ENCODE measurements at places on chromosomes 7 and 10.

DNA sequence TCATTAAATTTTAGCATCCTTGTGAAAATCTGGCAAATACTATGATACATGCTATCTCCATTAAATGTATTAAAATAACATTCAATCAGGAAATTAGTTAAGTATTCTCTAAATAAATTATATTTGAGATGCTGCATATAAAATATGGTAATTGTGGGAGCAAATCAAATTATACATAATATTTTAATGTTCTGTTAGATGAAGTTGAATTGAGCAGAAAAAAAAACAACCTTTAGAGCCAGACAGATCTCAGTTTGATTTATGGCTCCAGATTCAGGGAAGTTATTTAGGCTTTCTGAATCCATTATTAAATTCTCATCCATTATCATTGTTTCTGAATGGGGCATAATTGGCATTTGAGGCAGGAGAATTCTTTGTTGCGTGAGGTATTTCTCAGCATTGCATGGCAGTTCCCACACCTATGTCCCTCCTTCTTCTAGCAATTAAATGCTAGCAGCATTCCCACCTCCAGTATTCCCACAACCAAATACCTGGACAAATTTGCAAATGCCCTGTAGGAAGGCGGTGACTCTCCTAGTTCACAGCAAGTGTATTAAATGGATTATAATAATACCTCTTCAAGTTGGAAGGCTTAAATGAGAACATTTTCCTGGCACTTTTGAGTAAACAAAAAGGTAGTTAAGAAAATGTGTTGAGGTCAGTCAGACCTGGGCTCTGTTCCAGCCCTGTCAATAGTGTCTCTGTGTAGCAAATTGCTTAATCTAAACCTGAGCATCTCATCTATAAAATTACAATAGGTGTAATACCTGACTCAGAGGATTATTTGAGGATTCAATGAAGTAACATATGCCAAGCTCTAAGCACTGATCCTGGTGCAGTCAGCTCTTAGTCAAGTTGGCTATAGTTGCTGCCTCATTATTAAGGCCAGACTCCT lies 108.9 kb downstream of the RNLS start:
- DNase-seq: no peak

GRCh38 chr7:155992974-155993373 lies 180.7 kb upstream of the SHH start:
- DNase-seq: no peak

GRCh38 chr10:16439295-16439694 lies 2.5 kb downstream of the PTER start:
- DNase-seq: no peak

DNA sequence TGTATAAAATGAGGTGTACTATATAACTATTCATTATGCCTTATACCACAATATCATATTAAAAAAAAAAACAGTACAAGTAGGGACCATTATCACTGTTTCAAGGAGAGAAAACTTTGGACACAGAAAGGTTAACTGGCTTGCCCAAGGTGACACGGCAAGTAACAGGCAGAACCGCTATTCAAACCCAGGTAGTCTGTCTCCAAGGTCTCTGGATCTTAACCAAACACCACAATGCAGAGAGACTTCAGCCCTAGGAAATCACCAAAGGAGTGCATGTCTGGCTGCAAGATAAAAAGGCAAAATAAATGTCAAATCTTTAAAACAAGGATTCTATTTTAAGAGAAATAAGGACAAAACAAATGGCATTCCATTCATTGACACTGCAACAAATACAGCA lies 56.3 kb downstream of the CADPS2 start:
- DNase-seq: no peak

DNA sequence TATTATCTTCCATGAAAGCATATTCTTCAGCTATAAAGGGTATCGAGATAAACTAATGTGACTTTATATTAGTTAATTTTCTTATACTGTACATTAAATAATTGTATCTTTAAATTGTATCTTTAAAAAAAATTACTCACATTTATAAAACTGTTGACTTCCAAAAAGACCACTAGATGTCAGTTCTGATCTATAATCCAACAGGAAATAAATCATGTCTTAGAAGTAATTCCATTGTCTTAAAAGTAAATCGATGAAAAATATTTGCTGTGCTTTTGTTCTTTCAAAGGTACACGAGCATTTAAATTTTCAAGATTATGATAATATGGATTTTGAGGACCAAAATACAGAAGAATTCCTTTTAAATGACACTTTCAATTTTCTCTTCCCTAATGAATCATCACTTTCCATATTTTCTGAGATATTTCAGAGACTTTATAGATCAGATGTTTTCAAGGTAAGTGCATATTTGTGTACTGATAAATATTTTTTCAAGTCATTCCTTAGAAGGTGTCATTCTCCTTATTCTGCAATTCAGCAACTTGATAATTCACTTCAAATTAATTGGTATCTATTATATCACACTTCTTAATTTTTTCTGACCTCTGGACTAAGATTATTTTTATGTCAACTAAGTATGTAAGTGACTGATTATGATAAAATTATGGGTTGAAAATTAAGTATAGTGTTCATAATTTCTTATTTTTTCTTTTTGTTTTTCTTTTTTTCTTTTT lies 138.5 kb downstream of the CPED1 start:
- no peak for DNase-seq

GRCh38 chr7:116575853-116576252 lies 51.0 kb downstream of the CAV1 start:
- DNase-seq: no peak

DNA sequence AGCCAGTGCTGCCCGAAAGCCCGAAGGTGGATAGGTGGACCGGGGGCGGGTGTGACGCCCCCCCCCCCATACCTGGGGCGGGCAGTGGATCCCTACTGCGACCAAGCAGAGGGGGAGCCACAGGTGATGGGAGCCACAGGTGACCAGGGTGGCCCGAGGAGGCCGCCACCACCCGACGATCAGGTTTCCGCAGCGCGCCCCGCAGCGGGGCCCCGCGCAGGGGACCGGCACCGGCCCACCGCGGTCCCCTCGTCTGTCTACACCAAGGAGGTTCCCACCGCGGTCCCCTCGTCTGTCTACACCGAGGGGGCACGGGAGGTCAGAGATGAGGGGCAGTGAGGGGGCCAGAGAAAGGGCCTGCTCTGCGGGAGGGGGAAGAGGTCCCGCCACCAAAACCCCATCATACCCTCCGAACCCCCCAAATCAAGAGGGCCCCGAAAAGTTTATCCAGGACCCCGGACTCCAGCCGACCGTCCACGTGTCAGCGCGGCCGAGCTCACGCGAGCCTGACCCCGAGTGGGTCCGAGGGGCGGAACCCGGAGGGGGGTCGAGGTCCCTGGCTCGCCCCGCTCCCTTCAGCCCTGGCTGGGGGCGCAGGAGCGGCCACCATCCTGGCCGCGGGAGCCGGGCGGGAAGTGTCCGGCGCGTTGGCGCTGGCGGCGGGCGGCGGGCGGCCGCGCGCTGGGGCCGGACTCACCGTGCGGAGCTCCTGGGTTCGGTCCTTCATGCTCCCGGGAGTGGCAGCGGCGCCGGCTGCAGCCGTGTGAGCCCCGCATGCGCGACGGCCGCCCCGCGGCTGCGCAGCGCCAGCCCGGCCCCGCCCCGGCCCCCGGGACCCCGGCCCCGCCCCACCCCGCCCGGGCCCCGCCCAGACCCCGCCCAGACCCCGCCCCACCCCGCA lies at the start of gene STX1A:
TSS of gene STX1A (minus strand) at position 765 of the 901 bp plus-strand sequence. CDS start at position 727, 38 bp downstream.
- no peak for DNase-seq

GRCh38 chr10:118812393-118812740 lies 57.6 kb upstream of the CACUL1 start:
- DNase-seq: no peak

DNA sequence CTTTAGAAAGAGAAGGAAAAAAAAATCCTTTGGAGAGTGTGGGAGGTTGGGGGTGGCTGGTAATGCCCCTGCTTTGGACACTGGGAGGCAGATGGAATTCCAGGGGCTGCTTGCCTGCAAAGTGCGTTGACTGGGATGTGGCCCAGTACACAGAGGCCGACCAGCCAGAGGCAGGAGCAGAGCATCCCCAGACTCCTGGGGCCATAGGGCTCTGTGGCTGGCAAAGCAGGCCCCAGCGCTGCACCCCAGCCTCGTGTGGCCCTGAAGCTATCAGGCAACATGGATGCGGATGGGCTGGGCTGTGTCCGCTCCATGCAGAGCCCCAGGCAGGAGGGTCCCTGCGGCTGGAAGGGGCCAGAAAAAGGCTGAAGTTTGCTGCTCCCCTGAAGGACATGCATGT lies 361.6 kb upstream of the FZD8 start:
- DNase-seq: no peak

DNA sequence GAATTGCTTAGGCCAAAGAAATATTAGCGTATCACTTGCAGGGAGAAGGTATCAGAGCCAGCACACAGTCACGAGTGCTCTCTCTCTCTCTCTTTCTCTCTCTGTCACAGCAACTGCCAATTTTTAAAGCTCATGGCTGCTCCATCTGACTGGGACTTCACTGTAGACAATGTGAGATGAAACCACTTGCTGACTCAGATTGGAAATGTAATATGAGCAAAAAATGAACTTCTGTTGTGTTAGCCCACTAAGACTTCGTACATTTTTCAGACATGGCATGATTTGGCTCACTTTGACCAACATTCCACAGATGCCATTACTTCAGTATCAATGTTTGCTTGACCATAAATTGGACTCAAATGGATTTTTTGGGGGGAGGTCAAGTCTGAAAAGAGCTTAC lies 68.1 kb downstream of the DGKB start:
- no peak for DNase-seq

- no peak for DNase-seq
Measured at GRCh38 chr7:135719688-135720087, 8.3 kb downstream of the SLC13A4 start.

DNA sequence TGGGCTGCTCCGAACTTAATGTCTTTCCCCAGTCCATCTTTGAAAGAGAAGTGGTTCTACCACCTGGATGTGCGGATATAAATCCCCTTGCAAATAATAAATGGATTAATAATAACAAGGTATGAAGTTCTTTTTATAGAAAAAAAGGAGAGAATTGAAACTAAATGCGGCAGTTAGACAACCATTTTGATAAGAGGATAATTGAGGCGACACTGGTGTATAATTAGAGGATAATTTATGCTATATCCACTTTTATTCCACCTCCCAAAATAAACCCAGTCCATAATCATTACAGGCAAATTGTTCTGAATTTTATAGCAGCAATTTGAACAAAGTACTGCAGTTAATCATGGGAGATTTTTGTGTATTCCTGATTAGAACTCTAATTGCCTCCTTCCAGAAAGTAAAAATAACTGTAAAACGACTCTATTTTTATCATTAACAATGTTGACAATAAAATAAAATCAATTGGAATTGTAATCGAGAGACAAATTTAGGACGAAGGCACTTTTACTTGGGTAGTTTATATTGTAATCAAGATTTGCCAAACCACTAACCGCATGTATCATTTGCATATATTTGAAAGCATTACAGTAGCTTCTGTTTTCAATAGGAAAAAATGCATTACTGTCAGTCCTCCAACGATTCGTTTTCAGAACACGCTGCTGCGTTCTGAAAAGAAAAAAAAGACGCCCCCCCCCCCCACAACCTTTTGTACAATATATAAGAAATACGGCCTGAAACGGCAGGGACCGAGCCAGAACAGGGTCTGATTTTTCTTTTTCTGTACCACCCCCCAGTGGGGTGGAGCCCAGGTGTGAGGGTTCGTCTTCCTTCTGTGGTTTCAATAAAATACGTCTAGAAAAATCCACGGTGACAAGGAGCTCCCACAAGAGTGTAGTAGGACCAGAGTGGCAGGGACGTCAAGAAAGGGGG lies 838 bp upstream of the DLX6 start:
- DNase-seq: no peak

DNA sequence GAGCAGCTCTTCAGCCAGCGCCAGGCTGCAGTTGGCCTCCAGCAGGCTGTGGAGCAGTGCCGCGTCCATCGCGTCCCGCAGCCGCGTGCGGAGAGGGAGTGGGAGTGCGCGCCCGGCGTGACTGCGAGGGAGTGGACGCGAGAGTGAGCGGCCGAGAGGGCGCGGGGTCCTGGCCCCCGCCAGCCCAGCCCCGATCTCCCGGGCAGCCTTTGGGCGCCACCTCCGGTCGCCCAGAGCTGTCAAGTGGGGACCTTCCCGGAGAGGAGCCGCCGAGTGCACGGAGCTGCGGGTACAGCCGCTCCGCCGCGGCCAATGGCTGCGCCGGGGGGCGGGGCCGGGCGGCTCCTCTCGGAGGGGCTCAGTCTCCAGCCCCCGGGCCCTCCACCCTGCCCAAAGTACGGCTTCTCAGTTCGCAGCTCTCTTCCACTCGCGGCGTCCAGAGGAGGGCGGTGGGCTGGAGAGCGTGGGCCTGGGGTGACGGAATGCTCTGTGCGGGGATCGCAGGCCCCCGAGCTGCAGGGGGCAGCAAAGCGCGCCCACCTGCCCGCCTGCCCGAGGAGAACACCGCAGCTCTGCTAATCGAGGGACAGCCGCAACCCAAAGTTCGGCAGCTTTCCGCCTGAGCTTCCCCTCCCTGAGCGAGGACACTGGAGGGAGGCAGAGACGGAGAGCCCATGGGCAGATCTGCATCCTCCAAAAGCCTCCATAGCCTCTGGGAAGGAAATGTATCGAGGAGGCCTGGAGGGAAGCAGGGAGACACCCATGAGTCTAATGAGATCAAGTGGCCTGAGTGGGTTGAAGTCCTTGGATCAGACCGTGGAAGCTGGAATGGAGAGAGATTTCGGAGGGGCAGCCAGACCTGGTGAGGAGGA lies at the start of gene CRHR2:
TSS of gene CRHR2 (minus strand) at position 245 of the 872 bp plus-strand sequence. CDS start at position 69, 176 bp downstream.
- DNase-seq: no peak

- DNase-seq: no peak
Measured at GRCh38 chr7:152424348-152425108, 11.3 kb downstream of the KMT2C start.

GRCh38 chr7:80385508-80385907 lies 126.4 kb downstream of the GNAT3 start:
- no peak for DNase-seq

- no peak for DNase-seq
Measured at GRCh38 chr10:58608351-58608750, 95.7 kb downstream of the BICC1 start.

DNA sequence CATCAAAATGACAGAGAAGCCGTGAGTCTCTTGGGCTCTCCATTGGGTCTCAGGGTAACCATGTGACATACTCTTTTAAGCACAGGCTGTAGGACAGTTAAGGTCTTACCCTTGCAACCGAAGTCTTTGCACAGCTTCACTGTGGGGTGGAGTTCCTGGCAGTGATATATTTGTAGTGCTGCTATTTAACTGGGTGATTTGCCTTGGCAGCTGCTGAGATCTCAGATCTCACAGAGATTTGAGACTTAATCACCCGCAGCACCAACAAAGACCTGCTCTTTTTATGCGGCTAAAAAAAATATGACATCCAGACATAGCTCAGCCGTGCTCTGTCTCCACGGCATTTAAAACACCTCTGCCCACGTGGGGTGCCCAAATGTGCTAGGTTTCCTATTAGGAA lies 63.4 kb upstream of the NPTX2 start:
- DNase-seq: no peak

DNA sequence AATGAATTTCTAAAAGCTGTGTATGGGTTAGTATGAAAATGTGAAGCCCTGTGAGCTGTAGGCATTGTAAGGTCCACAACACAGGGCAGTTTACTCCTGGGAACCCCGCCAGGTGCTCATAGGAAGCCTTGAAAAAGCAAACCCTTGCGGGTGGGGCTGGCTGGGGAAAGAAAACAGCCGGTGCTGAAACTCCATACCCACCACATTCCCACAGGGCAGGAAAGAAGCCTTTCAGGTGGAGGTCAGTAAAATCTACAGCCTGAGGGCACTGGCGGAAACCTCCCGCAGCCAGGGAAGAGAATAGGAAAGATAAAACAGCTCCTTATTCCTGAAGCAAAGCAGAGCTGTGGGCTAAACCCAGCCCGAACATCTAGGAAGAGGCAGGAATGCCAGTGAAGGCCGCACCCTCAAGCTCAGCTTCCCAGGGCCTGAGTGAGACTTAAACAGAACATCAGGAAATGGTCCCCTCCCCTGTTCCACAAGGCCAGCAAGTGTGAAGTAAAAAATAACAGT lies 34.7 kb downstream of the PODXL start:
- DNase-seq: no peak

All from cortex of kidney (tissue), 1 donor.